ENCODE measurements at places on chromosomes 1 and 21.
A peak's percentile ranks its signal among the peaks of the same experiment; 100 is the strongest.

- DNase-seq = no peak
Observed at GRCh38 chr1:22773981-22774832, 63.6 kb downstream of the EPHB2 start.

- no peak for DNase-seq
Observed at GRCh38 chr1:81304187-81304586, 496.5 kb upstream of the ADGRL2 start.

DNA sequence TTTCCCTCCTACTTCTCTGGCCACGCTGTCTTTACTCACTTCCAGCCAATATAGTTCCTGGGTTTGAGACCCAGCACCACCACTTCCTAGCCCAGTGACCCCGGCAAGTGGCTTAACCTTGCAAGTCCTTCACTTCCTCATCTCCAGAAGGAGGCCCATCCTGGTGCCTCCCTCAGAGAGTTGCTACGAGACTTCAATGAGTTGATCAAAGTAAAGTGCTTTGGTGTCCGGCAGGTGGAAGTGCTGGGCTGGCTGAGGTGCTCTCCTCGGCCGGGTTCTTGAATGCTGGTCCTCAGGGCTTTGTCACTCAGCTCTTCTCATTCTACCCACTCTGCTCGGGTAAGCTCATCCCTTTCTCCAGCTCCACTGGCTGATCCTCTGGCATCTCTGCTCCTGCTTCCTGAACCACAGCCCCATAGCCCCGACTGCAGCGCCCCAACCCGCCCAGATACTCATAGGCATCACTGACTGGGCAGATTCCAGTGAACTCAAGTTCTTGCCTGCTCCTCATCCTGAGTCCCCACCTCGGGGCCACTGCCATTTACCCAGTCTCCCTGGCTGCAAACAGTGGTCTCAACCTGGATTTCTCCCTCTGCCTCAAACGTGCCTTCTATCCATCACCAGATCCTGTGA is 75.8 kb upstream of the WNT4 start:
- no peak for DNase-seq

- DNase-seq = no peak
Observed at GRCh38 chr1:235918465-235918864, 51.8 kb upstream of the LYST start.

GRCh38 chr1:53559391-53559815 is 100.2 kb downstream of the DMRTB1 start:
- DNase-seq = no peak

DNA sequence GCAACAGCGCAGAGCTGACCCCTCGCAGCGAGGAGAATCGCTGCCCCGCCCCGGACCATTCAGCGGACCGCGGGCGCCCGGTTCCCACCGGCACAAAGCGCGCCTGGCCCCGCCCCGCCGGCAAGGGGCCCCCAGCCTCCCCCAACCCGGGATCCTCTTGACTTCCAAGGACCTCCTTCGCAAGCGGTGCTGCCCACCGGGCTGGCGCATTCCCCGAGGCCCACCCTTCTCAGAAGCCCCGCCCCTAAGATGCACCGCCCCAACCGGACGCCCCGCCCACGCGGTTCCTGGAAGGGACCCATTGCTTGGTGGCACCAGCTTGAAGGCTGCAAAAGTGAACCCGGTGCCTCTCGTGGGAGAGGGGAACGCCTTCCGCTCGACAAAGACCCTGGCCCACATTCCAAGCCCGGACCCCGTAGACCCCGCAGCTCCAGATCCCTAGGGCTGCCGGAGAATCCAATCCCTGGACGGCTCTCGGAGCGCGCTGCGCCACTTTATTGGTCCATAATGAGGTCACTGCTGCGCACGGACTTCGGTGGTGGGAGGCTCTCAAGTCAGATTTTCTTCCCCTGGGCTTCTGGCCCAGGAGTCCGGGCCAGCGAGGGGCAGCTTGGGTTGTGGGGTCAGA is 2.0 kb downstream of the HES3 start:
- peak; percentile 26 for DNase-seq

GRCh38 chr1:207055386-207056001 is 2.4 kb downstream of the PFKFB2 start:
- no peak for DNase-seq

DNA sequence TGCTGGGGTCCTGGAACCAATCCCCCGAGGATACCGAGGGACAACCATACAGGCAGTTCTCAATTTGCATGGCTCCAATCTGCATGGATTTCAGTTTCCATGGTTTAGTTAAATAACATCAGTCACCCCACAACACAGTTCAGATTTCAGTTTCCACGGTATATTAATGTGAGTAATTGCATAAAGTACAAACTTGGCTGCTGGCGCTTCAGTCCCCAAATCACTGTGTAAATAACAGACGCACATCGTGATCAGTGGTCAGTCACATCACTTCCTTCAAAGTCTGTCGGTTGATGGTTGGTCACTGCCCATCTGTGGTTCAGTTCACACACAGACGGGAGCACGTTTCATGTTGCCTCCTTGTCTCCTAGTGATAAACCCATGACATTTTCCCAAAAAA is 66.4 kb upstream of the LPGAT1 start:
- no peak for DNase-seq
